HFFc6 (cell line): ENCODE measurements at places on chromosomes 6 and 20. TPM values are rescaled to one million over a fixed set of nuclear protein-coding genes. Genes with fewer than 3 reads are reported as not detected.

- no peaks in the 10 kb centered on the region for H3K36me3 ChIP-seq
- peak overlapping the region; percentile 78 for H3K4me3 ChIP-seq
- peak overlapping the region; percentile 25 for H3K27ac ChIP-seq
- peaks cover 53% of the 10 kb centered on the region for H3K4me1 ChIP-seq
- DNase-seq = no peak
- H3K27me3 ChIP-seq = no peaks in the 10 kb centered on the region
Observed at GRCh38 chr6:127458817-127459216, 372 bp downstream of the KIAA0408 start.

- H3K4me3 ChIP-seq = no peak overlapping the region
- H3K27me3 ChIP-seq = peaks cover 4% of the 10 kb centered on the region
- no peaks in the 10 kb centered on the region for H3K36me3 ChIP-seq
- no peak for DNase-seq
- H3K4me1 ChIP-seq = peaks cover 12% of the 10 kb centered on the region
- H3K27ac ChIP-seq = no peak overlapping the region
Observed at GRCh38 chr20:51428401-51429143, 113.9 kb downstream of the NFATC2 start.

GRCh38 chr20:39258253-39258652 is 296.1 kb downstream of the DHX35 start:
- H3K4me3 ChIP-seq = no peak overlapping the region
- no peaks in the 10 kb centered on the region for H3K36me3 ChIP-seq
- H3K4me1 ChIP-seq = no peaks in the 10 kb centered on the region
- no peak overlapping the region for H3K27ac ChIP-seq
- DNase-seq = no peak

DNA sequence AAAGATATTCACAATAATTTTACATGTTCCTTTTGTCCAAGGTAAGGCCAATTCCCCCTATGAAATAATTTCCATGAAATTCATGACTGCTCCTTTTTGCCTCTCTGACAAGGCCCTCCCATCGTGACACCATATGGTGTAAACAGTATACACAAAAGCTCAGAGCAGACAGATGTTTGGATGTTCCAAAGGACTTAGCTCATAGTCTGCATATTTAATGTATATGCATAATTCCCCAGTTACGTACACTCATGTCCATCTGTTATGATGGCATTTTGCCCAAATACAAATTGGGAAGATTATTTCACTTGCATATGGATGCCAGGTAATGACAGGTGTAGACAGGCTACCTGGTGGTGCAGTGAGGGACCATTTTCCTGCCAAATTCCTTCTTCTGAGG is 376.5 kb downstream of the KHDRBS2 start:
- H3K4me1 ChIP-seq = no peaks in the 10 kb centered on the region
- peaks cover 4% of the 10 kb centered on the region; the same call in 1 of the 2 replicates for H3K36me3 ChIP-seq
- H3K27ac ChIP-seq = no peak overlapping the region
- H3K27me3 ChIP-seq = no peaks in the 10 kb centered on the region
- H3K4me3 ChIP-seq = no peak overlapping the region

- no peaks in the 10 kb centered on the region for H3K27me3 ChIP-seq
- H3K4me1 ChIP-seq = peaks cover 37% of the 10 kb centered on the region
- peak; percentile 57 for DNase-seq
Observed at GRCh38 chr6:43774776-43775534, 4.9 kb downstream of the VEGFA start.

GLP1R gene
- total RNA-seq = not detected in 3 replicates

PRDM13 gene
- not detected in 2 replicates for total RNA-seq

MYLK2 gene
- total RNA-seq = 0.13 to 0.26 TPM (median 0.21 TPM) in 3 replicates

LIN28B gene
- not detected in 3 replicates for total RNA-seq
